Right ventricle myocardium inferior (tissue), 1 donor: ENCODE measurements at places on chromosomes 2 and 18. TPM values are rescaled to one million over a fixed set of nuclear protein-coding genes. Genes with fewer than 3 reads are reported as not detected.

GRCh38 chr2:139296672-139297209 lies 516.6 kb upstream of the NXPH2 start:
- no peak for DNase-seq

DNA sequence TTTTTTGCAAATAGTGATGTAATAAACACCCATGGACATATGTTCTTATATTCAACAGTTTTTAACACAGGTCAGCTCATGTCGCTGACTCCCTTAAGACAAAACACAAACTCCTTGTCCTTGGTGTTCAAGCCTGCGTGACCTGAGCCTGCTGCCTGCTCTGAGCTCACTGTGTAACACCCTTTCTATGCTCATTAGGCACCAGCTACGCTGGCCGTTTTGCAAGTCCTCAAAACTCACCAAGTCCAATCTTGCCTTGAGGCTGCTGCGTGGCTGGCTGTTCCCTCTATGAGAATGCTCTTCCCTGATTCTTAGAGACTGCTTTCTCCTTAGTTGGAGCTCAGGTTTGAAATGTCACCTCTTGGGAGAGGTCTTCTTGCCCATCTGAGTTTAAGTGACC lies 100.5 kb upstream of the GLI2 start:
- no peak for DNase-seq

- DNase-seq = no peak
Observed at GRCh38 chr2:126885751-126886210, 12.9 kb upstream of the TEX51 start.

GRCh38 chr2:12363569-12363968 lies 353.2 kb upstream of the TRIB2 start:
- DNase-seq = no peak

DNA sequence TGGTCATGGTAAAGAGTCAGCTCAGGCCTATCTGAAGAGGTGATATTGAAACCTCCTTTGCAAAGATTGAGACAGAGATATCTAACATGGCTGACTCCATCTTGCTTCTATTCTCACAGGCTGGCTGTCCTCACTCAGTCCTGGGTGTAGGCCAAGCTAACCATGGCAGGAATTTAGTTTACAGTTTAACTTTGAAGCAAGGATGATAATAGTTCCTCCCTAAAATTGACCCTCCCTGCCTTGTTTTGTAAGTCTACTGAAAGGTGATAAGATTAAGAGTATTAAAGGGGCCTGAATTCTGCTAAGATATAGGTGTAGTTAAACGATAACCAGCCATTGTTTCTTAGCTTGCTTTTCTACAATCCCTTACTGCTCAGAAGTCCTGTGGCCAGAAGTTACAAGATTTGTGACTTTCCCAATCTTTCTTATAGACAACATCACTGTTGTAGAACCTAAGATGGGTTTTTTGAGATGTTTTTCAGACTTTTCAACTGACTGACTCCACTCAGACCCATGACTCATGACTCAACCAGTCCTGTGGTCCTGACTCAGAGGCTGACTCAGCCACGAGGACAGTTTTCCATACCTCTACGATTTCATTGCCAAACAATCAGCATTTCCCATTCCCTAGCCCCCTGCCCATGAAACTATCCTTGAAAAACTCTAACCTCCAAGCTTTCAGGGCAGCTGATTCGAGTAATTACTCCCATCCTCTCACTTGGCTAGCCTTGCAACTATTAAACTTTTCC lies 195.7 kb upstream of the SESTD1 start:
- DNase-seq = no peak

Gene NPHP1
- total RNA-seq = 5.5 TPM
